ENCODE measurements at places on chromosomes 11 and 22.

- no peak for DNase-seq
These were observed 2.5 kb downstream of the TSPO start for GRCh38 chr22:43153899-43154298.

- DNase-seq: no peak
These were observed 11.0 kb downstream of the RPL27A start for GRCh38 chr11:8693555-8693954.

DNA sequence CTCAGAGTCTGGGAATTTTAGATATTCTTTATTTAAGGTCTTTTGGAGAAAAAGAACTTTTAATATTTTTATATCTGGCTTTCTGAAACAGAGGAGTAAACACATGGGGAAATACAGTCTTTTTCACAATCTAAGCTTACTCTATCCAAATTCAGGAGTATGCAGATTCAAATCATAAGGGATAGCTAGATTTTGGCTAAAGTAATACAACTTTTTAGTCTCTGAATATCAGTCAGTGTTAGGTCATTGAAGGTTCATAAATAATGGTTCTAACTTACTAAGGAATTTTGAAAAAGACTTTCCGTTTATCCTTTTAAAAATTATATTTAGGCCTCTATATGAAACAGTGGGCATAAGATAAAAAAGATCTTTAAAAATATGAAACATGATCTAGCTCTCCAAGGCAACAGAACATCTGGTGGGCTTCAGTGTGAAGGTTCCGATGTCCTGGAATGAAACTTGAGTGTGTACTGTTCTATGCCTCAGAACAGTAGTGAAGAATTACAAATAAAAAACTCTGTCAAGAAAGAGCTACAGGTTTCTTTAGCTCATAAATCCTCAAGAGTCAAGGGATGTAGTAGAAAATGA, 165.2 kb upstream of the PDGFD start:
- no peak for DNase-seq

DNA sequence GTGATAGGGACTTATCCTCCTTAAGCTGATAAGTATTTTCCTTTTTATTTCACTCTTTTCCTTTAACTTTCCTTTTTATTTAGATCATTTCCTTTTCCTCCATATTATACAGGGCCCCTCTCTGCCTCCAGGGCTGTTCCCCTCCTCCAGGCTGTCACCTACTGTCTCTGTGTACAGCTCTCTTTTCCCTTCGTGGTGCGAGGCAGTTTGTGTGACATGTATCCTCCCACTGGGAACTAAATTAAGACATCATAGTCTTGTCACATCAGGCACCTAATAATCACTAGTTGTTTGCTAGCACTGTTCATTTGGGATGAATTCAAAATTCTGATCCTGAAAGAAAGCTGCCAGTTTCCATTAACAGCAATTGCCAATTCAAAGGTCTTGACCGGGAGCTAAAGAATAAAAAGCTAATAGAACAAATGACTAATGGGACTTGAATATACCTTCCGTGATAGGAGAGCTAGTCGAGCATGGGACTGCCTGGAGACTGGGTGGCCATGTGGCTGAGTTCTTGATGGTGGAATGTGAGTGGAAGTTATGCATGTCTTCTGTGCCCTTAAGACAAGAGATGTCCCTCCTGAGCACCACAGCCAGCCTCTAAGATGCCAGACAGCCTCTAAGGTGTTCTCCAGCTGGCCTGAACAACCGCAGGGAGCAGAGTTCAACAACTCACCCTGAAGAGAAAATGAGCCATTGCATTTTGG, 77.7 kb upstream of the LRRC55 start:
- DNase-seq: no peak

DNA sequence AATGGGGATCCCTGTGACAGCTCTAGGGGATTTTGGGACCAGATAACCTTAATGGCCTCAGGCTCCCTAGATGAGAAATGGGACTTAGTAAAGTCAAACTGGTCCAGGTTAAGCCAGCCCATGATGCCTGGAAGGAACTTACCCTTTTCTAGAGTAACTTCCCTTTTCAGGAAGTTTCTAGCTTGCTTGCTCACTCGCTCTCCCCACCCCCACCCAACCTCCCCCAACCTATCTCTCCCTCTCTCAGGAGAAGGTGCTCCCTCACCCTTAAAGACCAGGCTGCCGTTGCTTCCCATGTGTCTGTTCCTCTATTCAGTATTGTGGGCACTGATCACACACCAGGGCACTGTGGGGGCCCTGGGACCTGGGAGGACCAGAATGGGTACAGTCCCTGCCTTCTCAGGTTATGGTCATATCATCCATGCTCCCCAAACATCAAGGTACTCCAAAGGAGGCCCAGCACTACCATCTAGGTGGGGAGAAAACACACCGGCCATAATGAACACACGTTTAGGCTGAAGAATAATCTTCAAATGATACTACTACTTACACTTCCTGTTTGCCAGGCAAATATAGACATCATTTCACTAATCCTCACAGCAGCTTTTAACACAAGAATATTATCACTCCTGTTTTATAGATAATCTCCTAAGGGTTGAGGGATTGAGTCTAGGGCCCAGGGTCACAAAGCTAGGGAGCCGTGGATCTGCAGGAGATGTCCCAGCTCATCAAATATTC, 18.2 kb downstream of the KCNQ1OT1 start:
- DNase-seq: no peak

GRCh38 chr22:22396741-22397291, 111.7 kb downstream of the ZNF280B start:
- no peak for DNase-seq

DNA sequence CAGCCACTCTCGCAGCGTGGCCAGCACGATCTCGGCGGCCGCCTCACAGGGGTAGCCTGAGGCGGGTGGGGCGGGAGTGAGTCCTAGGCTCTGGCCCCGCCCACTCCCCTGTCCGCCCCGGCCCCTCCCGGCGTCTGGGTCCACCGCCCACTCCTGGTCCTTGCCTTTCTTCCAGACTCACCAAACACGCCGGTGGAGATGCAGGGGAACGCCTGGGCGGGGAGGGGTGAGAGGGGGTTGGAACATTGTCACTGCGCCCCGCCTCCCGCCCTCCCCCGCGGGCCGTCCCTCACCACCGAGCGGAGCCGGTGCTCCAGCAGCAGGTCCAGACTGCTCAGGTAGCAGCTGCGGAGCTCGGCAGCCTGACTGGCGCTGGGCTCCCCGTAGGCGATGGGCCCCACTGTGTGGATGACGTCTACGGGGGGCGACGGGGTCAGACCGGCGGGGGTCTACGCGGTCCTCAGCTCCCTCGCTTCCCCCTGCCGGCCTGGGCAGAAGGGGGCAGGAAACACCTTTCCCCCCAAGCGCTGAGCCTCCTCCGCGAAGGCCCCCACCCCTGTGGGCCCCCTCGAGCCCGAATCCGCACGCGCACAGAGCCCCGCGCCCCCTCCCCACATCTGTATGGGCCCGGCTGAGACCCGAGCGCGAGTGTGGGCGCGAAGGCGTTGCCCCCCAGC, 13.2 kb downstream of the OTUB1 start:
- DNase-seq: peak; percentile 54

- DNase-seq: no peak
These were observed 279.4 kb upstream of the PDGFD start for GRCh38 chr11:104443387-104443786.

GRCh38 chr11:121792185-121792584, 323.8 kb downstream of the BLID start:
- no peak for DNase-seq

- no peak for DNase-seq
These were observed 252.7 kb downstream of the CASP12 start for GRCh38 chr11:104645261-104646222.

GRCh38 chr11:94647926-94648325, 80.8 kb downstream of the PIWIL4 start:
- DNase-seq: no peak

DNA sequence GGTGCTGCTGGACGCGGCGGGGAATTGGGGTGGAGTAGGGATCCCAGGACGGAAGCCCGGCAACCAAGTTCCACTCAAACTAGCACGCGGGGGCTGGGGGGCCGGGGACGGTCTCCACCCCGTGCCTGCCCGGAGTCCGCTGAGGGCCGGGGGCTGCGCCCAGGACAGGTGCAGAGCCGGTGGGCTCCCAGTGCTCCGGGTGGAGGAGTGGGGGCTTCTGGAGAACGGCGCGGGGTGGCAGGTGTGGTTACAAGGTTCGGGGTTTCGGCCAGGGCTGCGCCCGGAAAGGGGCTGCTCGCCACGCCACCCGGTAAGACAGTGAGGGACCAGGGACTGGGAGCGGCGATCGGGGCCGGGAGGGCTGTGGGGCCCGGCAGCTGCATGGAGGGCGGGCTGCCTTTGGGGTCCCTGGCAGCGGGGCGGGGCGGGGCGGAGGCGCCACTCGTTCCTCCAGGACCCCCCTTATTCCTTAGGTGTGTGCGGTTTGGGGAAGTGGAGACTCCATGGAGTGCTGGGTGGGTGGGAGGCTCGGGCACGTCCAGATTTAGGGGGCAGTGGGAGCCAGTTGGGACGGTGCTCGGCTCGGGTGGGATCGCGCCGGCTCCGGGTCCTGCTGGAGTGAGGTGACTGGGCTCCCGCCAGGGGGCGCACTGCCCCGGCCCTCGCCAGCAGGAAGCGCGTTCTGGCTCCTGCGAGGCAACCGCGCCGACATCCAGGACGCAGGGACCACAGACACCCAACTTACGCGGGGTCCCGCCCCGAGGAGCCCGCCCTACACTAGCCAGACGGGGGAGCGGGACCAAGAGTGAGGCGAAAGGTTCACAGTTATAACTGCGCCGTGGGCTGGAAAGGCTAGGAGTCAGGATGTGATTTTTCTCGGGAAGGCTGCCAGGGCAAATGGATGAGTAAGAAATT, 868 bp downstream of the TSPAN18 start:
- DNase-seq: peak; percentile 75

DNA sequence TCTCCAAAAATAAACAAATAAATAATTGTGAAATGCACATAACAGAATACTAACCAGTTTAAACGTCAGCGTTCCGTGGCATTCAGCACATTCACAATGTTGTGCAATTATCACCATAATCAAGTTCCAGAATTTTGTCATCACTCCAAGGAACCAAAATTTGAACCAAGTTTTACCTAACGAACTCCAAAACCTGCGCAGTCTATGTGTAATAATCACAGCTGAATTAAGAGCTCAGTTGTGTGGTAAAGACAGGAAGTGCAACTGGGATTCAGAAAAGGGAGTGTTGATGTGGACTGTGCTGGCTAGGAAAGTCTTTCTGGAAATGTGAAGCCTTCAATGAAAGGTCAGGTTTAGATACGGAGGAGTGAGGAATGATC, 5.4 kb upstream of the MCAM start:
- DNase-seq: no peak

DNA sequence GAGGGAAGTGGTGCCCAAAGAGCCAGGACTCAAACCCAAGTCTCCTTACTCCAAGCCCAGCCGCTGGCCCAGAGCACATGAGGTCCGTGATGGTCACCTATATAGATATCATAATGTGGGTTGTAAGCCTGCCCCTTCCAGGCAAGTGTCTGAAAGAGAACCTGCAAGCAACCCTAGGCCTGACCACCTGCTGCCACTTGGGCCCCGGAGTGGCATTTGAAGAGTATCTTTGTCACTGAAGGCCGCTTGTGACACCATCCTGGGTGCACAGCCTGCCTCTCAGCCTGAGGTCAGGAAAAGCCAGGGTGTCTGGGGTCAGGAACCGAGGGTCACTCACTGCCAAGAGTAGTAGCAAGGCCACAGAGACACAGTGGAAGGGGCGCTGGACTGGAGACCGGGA, 32.4 kb downstream of the OTOG start:
- DNase-seq: no peak

GRCh38 chr11:614623-615503, 887 bp downstream of the IRF7 start:
- DNase-seq: no peak

GRCh38 chr11:88537613-88538012, 200.1 kb upstream of the CTSC start:
- DNase-seq: no peak

- DNase-seq: no peak
These were observed 157.3 kb upstream of the BDNF start for GRCh38 chr11:27857588-27857987.

GRCh38 chr11:27839226-27839913, 139.1 kb upstream of the BDNF start:
- no peak for DNase-seq

GRCh38 chr11:129090056-129090455, 102.1 kb downstream of the ARHGAP32 start:
- no peak for DNase-seq
